HAP-1 (cell line): ENCODE measurements at places on chromosomes 11 and 22.

DNA sequence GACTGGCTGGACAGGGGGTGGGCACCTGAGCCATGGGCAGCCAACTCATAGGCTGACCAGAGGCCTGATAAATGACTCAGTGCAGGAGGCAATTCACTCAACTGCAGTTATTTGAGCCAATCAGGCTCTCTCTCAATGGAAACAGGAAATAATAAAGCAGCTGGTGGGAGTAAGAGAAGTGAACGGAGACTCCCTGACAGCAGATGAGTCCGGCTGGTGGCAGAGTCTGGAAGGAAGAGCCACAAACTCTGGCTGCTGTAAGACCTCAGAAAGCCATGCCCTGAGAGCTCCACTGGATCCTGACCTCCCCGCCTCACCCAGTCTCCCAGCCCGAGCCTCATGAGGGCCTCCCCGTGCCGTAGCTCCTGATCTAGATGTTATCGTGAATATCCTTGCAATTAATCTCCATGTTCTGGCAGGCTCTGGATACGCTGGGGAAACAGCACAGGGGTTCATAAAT lies 69.8 kb downstream of the TRIM29 start:
- DNase-seq: no peak

GRCh38 chr11:110507328-110507727 lies 77.6 kb downstream of the FDX1 start:
- DNase-seq: no peak

- DNase-seq: no peak
Measured at GRCh38 chr11:41403458-41403857, 56.0 kb downstream of the LRRC4C start.

DNA sequence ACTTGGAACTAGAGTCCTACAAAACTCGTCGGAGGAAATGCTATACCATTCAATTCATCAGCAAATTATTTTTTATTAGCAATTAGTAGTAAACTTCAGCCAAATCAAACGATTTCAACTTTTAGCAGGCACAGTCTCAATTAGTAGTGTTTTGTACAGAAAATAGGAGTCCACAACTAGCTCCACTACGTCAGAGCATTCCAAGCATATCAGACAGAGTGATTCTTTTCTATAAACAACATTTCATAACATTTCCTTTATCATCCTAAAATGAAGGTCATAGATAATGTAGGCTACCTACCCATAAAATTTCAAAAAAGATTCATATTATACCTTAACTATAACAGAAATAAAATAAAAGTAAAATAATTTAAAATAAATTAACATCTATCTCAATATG lies 169.9 kb downstream of the KIF18A start:
- no peak for DNase-seq

DNA sequence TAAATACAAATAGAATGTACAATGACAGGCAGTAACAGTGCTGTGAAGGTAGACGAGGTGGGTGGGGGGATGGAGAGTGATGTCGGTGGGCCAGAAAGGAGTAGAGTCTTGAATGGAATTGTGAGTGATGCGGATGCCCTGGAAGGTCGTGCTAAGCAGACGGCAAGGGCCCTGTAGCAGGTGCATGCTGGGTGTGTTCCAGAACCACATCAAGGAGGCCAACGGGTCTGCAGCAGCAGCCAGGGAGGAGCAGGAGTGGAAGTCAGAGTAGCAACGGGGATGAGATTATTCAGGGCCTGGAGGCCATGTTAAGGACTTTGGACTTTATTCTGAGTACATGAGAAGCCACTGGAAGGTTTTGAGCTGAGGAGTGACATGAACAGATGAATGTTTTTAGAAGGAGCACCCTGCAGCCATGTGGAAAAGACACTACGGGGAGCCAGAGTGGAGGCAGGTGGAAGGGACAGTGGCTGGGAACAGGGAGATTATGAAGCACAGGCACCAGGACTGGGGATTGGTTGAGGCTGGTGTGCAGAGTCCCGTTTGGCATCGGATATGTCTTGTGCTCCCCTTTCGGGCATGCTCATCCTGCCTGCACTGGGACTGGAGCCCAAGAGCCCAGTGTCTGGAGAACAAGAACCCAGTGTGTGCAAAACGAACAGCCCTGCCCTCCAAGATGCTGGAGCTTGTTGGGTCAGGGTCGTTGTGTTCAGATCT lies 74.1 kb downstream of the COMMD9 start:
- no peak for DNase-seq

DNA sequence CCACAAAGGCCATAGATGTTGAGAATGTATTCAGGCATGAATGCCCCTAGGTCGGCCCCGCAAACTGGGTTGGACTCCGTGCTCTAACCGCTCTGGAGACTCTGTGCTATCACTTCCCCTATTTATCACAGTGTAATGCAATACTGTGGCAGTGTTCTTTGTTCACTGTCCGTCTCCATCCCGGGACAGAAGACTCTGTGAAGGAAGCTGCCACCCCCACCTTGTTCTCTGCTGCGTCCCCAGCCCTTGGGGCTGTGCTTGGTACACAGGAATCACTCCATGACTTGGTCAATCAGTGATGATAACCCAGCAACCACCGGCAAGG lies 57.6 kb downstream of the TSPAN18 start:
- no peak for DNase-seq

DNA sequence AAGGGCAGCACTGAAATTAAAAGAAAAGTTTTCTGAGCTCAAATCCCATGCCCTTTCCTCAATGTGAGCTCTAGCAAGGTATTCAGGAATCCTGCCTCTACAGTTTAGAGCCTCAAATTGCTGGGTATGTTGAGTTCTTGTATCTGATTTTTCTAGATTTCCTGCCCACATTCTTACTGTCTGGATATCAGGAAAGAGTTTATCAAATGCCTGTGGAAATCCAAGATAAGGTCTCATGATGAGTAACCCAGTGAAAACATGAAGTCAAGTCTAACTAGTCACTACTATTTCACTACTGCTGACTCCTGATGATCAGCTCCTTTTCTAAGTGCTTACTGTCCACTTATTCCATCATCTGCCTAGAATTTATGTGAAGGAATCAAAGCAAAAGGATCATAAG lies 29.8 kb downstream of the LIMK2 start:
- no peak for DNase-seq

GRCh38 chr11:1823376-1824220 lies 11.2 kb upstream of the SYT8 start:
- DNase-seq: no peak

DNA sequence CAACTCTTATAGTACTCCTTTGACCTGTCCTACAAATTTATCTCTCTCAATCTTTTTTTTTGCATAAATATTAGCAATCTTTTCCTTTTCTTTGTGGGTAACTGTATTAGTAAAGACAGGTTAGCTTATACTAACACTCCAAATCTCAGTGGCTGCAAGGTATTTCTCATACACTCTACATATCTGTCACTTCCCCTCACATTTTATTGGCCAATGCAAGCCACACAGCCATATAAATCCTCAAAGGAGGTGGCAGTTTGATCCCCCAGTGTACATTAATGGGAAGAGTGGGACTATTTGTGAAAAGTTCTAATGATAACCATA lies 42.6 kb upstream of the EED start:
- no peak for DNase-seq

DNA sequence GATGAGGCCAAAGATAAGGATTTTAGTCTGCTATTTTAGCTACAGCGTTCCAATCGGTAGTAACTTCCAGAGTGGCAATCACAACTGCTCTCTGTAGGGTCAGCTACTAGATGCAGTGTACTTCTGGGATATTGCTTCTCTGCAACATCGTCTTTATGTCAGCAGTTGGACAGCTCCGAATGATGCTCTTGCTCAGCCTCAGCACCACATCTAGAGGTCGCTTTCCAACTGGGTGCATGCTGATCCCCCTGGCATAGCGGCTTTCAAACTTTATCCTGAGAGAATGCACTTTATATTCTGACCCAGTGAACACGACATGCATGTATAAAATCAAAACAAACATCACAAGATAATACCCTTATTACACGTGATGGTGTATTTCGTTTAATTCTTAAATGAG lies 219.6 kb downstream of the C11orf87 start:
- DNase-seq: no peak

DNA sequence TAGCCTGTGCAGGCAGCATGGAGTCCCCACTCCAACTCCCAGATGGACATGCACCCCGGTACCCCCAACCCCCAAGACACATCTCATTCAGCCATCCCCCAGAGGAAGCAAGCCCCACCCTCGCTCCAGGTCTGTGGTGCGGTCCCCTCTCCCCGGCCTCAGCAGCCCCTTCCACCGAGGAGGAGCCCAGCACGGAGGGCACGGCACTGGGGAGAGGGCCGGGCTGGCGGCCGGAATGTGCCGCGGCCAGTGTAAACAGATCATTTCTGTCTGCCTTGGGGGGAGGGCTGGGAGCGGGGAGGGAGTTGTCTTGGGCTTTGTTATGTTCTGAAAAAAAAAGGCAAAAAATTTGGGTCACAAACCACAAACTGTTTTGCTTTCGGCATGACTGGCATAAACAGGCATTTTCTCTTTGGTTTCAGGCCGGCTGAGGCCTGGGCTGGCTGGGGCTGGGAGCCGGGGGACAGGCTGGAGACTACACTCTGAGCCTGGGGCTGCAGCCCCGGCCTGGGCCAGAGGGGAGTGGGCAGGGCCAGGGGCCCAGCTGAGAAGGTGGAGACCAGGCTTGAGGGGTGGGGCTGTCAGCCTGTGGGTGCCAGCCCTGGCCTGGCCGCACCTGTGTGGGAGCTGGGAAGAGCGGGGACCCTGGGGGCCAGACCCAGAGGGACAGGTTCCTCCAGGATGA lies 16.8 kb downstream of the IGF2 start:
- peak; percentile 2 for DNase-seq

DNA sequence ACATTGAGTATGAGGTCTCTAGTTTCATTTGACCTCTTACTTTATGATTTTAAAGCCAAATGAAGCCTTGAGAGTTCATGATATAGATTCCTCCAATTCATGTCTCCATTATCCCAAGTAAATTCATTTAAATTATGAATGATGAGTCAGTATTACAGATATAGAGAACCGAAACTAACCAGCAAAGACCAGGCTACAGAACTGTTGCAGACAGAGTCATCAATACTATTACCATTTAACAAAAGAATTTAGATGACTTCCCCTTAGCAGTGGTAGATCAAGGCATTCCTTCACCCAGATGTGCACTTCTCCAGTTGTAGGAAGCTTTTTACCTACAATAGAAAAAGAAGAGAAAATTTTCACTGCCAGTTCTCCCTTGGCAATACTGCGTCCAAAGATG lies 11.8 kb upstream of the CCDC89 start:
- DNase-seq: no peak

GRCh38 chr11:33272338-33273107 lies 15.3 kb downstream of the HIPK3 start:
- no peak for DNase-seq

GRCh38 chr11:19595840-19596751 lies 116.5 kb upstream of the NAV2 start:
- no peak for DNase-seq

- DNase-seq: no peak
Measured at GRCh38 chr11:75202195-75202594, 38.4 kb upstream of the TPBGL start.

DNA sequence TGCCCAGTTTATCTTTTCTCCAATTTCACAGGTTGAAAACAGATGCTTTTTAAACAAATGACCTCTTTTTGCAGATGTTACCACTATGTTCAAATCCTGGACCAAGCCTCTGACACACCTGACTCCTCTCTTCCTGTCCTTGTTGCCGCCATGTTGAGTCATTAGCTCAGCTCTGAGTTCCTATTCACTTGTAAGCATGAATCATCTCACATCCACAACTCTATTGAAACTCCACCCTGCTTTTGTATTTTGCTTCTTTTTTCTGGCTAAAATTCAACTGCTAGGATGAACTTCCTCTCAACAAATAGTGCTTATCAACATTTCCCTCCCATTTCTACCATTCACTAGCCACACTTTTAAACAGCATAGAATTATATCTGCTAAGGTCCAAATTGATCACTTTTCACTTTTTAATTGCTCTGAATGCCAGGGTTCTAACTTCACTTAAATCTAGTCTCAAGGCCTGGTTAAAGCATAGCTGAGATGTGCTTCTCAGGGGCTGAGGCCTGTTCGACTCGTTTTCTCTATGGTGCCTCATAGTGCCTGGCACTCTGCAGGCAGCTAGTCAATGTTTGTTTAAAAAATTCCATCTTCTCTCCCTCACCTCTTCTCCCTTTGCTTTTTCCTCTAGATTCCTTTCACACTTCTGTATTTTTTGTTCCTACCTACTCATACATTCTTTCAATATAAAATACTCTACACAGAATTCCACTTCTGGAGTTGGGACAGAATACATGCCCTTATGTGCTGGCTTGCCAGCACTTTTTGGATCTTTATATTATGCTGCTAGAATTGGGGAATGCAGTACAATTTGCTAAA lies 3.9 kb downstream of the JOSD1 start:
- no peak for DNase-seq
